RWPE2 (cell line): ENCODE measurements at places on chromosomes 1 and 21.

DNA sequence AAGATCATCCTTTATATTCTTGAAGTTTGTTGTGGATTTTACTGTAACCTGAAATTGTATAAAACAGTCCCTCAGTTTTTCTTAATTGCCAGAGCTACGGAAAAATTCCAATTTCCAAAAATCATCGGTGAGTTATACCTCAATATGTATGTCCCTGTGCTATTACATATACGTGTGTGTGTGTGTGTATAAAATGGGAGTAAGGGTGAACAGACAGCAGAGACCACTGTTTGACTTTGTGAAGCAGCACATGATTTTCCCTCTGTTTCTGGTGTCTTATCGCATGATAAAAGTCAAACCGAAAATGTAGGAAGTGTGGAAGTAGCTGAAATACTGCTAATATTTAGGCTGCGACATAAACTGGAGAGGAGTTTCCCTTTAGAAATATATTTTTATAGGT is 1.2 kb downstream of the OR2T1 start:
- no peak for DNase-seq

DNA sequence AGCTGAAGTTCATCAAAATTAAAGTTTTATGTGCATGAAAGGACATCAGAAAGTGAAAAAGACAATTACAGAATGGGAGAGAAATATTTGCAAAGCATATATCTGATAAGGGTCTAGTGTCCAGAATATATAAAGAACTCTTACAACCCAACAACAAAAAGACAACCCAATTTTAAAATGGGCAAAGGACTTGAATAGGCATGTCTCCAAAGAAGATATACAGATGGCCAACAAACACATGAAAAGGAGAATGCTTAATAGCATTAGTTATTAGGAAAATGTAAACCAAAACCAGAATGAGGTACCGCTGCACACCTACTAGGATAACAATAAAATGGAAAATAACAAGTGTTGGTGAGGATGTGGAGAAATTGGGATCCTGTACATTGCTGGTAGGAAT is 1.7 kb upstream of the PSEN2 start:
- no peak for DNase-seq

GRCh38 chr1:27934818-27935549 is at the start of gene SMPDL3B:
Gene SMPDL3B, plus strand, starts transcription at chr1:27935000. Its CDS starts 184 bp downstream, at chr1:27935184.
- DNase-seq = no peak

DNA sequence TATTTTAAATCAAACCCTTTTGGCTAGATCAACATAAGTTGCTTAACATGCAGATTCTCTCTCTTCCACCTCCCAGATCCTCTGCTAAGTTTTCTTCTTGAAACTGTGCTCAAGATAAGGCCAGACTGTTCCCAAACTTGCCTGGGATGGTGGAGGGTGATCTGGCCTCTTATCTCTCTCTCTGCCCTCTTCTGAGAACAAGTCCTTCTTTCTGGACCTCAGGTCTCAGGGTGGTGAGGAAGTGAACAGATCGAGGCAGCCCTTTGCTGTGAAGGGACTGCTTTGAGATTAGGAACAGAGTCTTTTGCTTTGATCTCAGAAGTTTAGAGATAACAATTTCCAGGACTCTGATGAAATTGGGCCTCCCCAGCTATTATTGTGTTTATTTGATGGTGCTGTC is 70.7 kb downstream of the HUNK start:
- DNase-seq = no peak

GRCh38 chr21:21241391-21241790 is 243.2 kb downstream of the NCAM2 start:
- no peak for DNase-seq

GRCh38 chr1:179080866-179081686 is 794 bp upstream of the TOR3A start:
- DNase-seq = no peak

GRCh38 chr1:210437111-210437510 is 108.4 kb downstream of the HHAT start:
- no peak for DNase-seq

GRCh38 chr1:209354111-209354839 is 229.2 kb upstream of the CAMK1G start:
- DNase-seq = peak; percentile 49

DNA sequence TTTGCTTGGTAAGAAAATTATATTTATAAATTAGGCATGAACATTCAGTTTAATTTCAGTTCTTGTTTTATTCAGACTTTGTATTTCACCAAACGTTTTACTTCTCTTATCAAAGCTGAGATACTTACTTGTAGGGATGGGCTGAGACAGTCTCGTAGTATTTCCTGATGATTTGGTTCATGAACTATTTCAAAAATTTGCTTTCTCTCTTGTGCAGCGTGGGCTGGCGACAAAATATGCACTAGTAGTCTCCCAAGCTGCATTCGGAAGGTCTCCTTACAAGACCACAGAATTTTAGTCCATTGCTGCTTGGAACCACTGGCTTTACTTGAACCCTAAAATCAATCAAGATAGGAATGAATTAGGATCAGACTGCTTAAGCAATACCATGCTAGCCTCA is 91.7 kb upstream of the GNG4 start:
- no peak for DNase-seq

- DNase-seq = no peak
These were observed 5.1 kb downstream of the LMO4 start for GRCh38 chr1:87333692-87334347.

DNA sequence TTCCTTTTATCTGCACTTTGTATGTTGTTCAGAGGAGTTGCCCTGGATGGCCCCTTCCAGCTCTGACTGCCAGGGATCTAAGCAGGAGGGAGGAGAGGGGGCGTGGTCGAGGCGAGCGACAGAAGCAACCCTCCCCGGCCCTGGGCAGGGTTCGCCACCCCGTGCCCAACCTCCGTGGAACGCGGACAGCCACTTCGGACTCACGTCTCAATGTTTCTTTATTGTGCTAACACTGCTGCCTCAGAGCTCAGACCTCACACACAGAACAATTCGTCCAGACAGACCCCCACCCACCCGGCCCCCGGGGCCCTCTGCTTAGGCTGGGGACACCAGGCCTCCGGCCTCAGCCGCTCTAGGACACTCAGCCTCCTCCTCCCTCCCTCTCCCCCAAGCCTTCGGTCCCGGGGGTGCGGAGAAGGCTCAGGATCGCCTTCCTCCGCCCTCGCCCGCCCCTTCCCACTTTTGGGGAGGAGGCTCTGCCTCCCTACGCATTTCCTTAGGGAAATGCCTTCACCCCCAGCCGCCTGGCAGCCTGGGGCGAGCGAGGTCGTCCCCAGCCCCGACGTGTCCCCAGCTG is 8.3 kb downstream of the VSIG8 start:
- DNase-seq = no peak

GRCh38 chr1:62912028-62912638 is 128.2 kb downstream of the ATG4C start:
- DNase-seq = no peak

GRCh38 chr1:95229037-95229436 is 5.0 kb upstream of the RWDD3 start:
- DNase-seq = no peak

- no peak for DNase-seq
These were observed 178.6 kb downstream of the SLC45A1 start for GRCh38 chr1:8496473-8496872.

GRCh38 chr1:151993734-151994496 is at the start of gene S100A10:
Gene S100A10, minus strand, starts transcription at chr1:151993859. Its CDS starts 7,629 bp downstream, at chr1:151986230.
- DNase-seq = peak; percentile 90

- DNase-seq = no peak
These were observed 231.7 kb upstream of the B3GALT2 start for GRCh38 chr1:193417945-193418744.

DNA sequence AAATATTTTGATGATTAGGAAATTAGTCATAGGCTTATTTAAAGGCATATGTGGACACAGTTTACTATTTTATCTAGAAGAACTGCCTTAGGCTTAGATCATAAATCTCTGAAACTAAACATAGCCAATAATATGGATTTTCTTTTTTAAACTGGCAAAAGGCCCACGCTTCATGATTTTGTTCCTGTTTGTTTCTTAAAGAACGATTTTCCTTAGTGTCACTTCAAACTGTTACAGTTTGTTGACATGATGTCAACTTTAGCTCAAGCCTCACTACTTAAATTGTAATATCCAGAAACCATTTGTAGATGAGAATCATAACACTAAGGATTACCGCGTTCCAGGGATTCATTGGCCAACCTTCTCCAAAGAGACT is 322.6 kb downstream of the HHIPL2 start:
- DNase-seq = no peak

GRCh38 chr1:86860424-86860823 is 53.5 kb downstream of the SELENOF start:
- DNase-seq = no peak

- DNase-seq = no peak
These were observed 98.8 kb downstream of the RABGAP1L start for GRCh38 chr1:174258148-174258550.

GRCh38 chr1:100565533-100565932 is 27.6 kb downstream of the GPR88 start:
- DNase-seq = no peak

- DNase-seq = no peak
These were observed 32.0 kb downstream of the CD34 start for GRCh38 chr1:207878939-207879338.

DNA sequence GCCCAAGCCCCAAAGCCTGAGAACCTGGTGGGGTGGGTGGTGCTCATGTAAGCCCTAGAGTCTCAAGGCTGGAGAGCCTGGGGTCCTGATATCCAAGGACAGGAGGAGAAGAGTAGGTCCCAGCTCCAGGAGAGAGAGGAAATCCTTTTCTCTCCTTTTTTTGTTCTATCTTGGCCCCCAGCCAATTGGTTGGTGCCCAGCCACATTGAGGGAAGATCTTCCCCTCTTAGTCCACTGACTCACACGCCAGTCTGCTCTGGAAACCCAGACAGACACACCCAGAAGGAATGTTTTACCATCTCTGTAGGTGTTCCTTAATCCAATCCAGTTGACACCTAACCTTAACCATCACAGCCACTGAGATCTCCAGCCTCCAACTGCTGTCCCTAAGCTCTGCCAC is 16.2 kb upstream of the LIN9 start:
- no peak for DNase-seq

- DNase-seq = no peak
These were observed 36.0 kb upstream of the GNG12 start for GRCh38 chr1:67869233-67869632.

DNA sequence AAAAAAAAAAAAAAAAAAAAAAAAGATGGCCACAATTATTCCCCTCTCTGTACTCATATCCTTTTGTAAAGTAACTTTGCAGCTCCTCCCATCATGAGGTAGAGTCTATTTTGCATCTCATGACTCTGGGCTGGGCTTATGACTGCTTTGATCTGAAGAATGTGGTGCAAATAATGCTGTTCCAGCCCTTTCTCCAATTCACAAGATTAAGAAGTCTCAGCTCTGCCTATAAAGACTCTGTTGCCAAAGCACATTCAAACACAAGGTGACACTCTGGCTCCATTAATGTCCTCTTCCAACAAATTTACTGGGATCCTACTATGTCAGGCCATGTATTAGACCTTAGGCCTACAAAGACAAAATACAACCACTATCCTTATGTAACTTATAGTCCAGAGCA is 64.8 kb upstream of the PTCH2 start:
- DNase-seq = no peak

DNA sequence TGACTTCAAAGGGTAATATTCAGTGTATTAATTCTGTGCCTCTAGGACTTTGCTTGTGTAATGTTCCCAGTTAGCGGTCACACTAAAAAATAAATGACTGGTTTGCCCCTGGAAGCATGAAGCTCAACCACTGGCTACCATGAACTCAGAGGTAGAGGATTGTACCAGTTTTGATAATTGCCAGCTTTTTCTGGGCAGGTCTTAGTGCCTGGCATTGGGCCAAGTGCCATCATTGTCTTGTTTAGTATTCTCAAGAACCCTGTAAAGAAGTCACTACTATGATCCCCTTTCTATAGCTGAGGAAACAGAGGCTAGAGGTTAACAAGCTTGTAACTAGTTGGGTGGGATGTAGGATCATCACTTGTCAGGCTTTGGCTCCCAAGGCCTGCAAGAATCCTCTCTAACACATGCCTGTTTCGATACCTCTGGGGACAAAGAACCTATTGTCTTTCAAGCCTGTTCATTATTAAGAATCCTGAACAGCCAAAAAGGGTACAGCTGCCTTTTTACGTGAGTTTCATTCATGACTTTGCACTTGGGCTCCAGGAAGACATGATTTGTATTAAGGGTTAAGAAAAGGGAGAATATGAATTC is 121.9 kb upstream of the JUN start:
- DNase-seq = no peak

GRCh38 chr1:85137660-85138059 is 63.2 kb downstream of the SYDE2 start:
- DNase-seq = no peak

GRCh38 chr1:183450093-183450492 is 22.2 kb upstream of the SMG7 start:
- DNase-seq = no peak

DNA sequence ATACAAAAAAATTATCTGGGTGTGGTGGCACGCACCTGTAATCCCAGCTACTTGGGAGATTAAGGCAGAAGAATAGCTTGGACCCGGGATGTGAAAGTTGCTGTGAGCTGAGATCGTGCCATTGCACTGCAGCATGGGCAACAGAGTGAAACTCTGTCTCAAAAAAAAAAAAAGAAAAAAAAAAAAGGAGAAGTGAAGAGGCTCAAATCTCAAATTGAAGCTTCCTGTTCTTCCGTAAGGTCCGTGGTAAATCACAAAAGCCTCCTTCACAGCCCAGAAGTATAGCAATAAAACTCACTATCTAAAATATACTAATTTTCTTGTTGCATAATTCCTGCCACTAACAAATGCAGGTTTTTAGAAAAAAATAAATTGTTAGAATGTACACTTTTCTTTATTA is 498.2 kb upstream of the BRINP3 start:
- DNase-seq = no peak

GRCh38 chr21:16159213-16159970 is 429.6 kb downstream of the USP25 start:
- no peak for DNase-seq

- DNase-seq = no peak
These were observed 47.8 kb upstream of the RNF11 start for GRCh38 chr1:51188230-51188629.
